Caco-2 (cell line): ENCODE measurements at places on chromosomes 4 and X.

DNA sequence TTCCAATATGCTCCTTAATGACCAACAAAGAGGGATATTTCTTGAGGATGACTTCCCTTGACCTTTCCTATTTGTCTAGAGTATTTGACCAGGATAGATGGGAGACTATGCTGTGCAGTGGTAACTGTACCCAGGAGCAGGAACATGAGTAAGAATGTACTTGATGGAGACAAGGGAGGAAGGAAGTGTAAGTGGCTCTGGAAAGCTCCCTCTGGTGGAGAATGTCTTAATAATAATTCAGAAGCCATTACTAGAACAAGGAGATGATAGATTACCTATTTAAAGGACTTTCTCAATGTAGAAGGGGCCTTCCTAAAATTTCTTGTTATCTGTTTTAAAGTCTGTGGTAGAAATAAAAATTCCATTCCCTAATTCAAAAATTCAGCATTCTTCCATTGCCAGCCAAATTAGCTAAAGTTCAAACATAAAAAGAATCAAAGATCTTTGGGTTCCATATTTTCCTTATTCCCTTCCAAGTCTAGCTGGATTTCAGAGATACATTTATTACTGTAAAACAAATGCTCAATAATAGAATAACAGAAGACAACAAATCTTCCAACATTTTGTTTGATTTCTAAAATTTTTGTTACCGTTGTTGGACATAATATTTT lies 83.8 kb downstream of the GRID2 start:
- peak; percentile 24 for DNase-seq

GRCh38 chr4:70902577-70903290 lies 565 bp downstream of the MOB1B start:
- DNase-seq, result no peak

- DNase-seq, result no peak
These were observed 13.3 kb downstream of the USP27X start for GRCh38 chrX:49892542-49892941.

- no peak for DNase-seq
These were observed 16.4 kb upstream of the EIF4E start for GRCh38 chr4:98945297-98945850.

DNA sequence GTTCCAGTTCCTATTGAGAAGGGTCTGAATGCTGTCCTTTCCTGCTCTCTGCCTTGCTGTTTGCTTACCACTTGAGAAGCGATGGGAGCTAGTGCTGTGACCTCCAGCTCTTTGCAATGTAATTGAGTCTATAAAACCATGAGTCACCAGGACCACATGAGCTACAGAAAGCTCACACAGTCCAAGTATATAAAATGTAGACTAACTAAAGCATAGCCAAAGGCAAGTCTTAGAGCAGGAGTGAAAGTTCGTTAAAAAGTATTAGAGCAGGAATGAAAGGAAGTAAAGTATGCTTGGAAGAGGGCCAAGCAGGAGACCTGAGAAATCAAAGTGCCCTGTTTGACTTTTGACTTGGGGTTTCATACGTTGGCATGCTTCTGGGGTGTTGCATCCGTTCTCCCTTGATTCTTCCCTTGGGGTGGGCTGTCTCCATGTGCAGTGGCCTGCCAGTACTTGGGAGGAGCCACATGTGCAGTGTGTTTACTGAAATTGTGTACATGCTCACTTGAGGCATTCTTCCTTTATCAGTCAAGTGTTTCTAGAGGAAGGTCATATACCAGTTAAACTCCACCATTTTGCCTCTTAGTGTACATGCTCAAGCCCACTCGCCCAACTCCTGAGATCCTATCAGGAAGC lies 71.3 kb upstream of the KIT start:
- no peak for DNase-seq

- no peak for DNase-seq
These were observed 130.9 kb downstream of the TTC29 start for GRCh38 chr4:146814750-146815149.

DNA sequence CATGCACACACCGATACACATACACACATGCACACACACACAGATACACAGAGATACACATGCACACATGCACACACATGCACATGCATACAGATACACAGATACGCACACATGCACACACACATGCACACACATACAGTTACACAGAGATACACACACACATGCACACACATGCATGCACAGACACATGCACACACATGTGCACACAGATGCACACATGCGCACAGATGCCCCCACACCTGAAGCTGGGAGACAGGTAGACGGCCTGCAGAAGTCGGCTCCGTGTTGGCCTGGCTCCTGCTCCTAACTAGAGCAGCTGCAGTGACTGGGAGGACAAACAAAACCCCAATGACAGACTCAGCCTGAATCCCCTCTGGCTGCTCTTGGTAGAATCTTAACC lies 46.8 kb downstream of the PSAPL1 start:
- no peak for DNase-seq
